G401 (cell line): ENCODE measurements at places on chromosomes 3 and 15.

DNA sequence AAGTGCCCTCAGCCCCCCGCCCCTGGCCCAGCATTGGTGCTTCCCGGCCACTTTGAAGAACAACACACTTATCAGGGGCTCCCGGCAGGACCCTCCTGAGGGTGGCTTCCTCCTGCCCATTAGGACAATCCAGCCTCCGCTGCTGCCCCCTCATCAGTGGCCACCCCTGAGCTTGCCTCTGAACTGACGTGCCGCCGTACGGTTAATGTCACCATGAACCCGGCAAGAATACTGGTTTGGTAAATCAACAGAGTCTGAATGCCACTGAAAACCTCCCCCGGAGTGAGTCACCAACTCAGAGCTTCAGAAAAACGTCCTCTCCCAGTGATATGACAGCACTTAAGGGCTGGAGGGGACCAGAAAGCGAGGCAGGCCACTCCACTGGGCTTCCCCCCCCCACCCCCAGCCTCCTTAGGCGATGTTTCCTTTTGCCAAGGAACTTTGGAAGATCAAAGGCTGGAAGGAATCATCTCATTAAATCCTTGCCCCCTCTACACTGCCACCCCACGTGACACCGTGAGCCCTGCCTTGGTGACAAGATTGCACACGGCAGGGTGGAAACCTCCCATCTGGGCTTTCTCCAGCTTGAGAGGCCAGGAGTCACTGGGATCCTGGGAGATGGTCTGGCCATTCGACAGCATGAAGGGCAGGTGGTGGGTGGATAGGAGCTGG lies 142.1 kb downstream of the NUP210 start:
- peak; percentile 61 for DNase-seq

DNA sequence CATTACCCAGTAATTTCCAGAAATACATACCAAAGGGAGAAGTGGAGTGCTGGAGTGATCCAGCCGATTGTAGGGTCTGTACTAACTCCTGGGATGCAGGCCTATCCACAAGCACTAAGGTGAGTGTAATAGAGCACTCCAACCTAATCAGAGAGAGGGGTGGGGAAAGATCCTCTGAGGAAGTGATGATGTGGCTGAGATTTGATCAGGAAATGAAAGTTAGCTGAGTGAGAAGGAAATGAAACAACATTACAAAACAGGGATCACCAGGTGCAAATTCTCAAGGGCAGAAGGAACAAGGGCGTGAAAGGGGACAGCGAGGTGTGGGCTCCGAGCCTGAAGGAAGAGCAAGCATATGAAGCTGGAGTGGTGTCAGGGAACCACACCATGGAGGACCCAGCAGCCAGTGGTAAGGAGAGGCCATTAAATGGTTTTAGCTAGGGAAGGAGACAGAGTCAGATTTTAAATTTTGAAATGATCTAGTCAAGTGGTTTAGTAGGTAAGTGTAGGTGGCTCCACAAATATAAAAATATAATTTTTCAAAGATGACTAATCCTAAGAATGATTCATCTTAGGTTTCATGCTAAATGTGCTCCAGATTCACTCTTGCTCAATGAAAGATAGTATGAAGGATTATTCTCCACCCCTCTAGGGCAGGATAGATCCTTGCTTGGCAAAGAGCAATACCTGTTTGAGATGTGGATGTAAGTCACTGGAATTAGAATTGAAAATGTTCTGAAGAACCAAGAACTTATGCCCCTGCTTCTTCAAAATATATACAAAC lies 348.7 kb downstream of the TBL1XR1 start:
- no peak for DNase-seq

DNA sequence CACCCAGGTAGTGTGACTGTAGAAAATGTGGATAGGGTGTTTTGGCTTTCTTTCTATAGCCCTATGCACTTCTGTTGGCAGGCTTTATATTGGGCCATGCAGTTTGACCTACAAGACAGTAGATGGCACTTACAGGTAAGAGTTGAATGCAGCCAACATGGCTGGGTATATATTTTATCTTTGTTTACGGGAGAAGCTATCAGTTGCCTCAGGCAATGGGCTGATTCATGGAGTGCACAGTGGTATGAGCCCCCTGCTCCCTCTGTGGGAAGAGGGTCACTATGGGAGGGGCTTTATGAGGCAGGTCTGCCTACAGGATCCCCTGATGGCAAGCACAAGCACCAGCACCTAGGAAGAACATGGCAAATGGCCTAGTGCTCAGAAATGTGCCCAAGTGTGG lies 301.2 kb upstream of the CDIN1 start:
- DNase-seq = no peak

DNA sequence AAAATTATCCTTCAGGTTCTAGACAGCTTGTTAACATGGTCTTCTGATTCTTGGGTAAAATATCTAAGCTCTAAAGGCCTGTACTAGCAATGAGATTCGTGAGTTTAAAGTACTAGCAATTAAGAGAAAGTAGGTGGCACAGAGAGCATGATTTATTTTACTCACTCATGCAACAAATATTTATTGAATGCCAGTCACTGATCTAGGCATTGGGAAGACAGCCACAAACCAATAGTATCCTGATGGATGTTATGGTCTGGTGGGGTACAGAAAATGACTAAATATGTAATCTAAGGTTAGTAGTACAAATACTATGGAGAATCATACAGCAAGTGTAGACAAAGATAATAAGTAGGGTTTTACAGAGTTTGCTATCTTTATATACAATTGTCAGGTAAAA lies 751.3 kb downstream of the ZNF385D start:
- DNase-seq = no peak

- DNase-seq = no peak
Observed at GRCh38 chr3:64264501-64265109, 39.3 kb upstream of the PRICKLE2 start.

DNA sequence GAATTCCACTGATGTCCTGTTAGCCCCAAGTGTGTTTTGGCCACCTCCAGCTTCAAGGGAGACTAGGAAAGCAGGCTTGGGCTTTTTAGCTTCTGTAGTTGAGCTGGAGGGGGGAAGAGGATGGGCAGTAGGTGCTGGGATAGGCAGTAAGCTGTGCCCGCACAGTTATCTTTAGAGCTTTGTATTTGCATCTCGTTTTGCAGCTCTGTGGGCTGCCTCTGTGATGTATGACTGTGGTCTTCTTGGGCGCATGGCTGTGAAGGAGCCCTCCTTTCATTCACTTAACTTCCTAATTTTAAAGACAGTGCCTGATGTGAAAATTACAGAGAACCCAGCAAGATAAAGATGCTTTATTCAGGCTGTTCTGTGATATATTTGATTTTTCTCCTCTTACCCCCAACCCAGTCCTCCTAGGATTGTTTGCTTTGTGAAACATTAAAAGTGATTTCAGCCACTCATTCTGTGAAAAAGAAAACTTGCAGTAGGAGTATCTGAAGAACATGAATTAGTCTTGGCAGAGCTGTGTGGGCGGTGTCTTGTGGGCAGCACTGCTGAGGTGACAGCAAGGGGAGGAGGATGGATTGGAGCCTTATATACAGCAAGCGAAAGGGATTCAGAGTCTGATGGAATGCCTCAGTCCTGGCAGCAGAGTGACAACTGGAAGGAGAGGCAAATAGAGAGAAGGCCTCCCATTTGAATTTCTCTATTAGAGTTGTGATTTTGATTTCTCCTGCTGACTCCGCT lies 74.3 kb downstream of the LARS2 start:
- DNase-seq = no peak
